ENCODE measurements at places on chromosomes 11 and 22.
A peak's percentile ranks its signal among the peaks of the same experiment; 100 is the strongest.

DNA sequence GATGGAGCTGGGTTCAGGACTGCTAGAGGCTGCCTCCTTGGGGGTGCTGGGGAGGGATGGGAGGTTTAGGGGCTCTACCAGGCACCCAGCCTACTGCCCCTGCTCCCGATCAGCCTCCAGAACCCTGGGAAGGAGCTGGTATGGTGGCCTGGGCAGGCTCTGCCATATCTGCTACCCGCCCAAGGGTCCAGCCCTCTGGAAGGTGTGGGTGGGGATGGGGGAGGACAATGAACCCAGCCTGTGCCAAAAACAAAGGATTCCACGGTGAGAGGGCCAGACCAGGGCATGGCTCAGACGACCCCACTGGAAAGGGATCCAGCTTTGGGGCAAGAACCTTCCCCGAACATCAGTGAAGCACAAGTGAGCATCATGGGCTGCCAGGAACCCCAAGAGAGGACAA, 3.0 kb downstream of the CASTOR1 start:
- DNase-seq = no peak

- no peak for DNase-seq
Observed at GRCh38 chr11:78039391-78039918, 16.4 kb upstream of the KCTD14 start.

DNA sequence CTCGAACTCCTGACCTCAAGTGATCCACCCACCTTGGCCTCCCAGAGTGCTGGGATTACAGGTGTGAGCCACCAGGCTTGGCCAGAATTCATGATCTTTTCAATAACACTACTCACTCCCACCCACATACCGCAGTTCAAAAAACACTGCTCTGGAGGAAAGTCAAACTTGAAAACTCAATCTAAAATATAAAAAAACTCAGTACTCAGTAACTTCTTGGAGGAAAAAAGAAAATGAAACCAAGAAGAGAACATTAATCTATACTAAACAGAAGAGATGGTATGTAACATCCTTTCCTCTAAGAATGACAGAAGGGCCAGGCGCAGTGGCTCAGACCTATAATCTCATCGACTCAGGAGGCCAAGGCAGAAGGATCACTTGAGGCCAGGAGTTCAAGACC, 58.3 kb downstream of the MRTFA start:
- no peak for DNase-seq

GRCh38 chr11:104151404-104152204, 12.3 kb downstream of the PDGFD start:
- no peak for DNase-seq

GRCh38 chr11:30471244-30471643, 114.9 kb downstream of the MPPED2 start:
- no peak for DNase-seq

DNA sequence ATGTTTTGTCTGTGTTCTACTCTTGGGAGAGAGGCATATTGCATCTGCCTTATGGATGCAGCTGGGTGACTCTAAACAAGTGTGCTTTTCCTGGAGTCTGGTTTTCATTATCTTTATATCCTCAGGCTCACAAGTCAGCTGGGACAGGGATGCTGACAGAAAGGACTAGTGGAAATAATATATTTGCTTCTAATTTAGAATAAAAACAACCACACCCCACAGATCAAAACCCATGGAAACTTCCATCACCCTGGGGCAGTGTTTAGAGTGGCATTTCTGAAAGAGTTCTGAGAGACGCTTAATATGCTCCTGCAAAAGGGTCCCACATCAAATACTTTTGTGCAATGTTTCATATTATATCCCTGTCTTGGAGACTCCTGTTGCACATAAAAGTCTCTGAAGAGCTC, 20.8 kb downstream of the KCNE3 start:
- no peak for DNase-seq

GRCh38 chr11:20249796-20250195, 89.5 kb upstream of the DBX1 start:
- no peak for DNase-seq

DNA sequence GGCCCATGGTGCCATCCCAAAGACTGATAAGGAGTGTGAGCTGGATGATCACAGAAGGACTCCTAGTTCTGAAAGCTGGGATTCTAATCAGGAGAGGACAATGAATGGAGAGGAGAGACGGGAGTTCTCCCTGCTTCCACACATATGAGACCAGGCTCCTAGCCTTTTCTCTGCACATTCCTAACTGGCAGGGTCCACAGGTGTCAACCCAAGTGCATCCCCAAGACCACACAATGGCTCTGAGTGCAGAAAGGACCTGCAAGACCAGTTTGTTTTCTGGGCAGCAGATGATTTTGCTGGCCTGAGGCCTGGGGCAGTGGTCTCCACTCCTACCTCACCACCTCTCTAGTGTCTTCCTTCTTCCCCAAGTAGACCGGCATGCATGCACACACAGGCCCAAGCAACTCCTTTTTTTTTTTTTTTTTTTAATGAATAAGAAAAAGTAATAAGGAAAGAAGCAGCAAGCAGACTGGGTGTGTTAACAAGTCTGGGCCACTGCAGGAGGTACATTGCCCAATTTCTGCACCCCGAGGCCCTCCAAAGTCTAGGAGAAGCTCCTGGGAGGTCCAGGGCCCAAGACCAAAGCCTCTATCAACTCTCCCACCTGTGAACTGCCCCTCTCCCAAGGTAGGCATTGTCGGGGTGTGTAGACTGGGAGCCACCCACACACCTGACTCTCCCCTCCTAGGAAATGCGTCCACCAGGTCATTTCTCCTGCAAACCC, 1.2 kb upstream of the TSKU start:
- no peak for DNase-seq

GRCh38 chr11:113578715-113579250, 103.6 kb upstream of the DRD2 start:
- no peak for DNase-seq

- DNase-seq = no peak
Observed at GRCh38 chr11:46066335-46066734, 54.9 kb downstream of the PHF21A start.

GRCh38 chr22:49869845-49870712, 16.4 kb downstream of the ZBED4 start:
- no peak for DNase-seq

DNA sequence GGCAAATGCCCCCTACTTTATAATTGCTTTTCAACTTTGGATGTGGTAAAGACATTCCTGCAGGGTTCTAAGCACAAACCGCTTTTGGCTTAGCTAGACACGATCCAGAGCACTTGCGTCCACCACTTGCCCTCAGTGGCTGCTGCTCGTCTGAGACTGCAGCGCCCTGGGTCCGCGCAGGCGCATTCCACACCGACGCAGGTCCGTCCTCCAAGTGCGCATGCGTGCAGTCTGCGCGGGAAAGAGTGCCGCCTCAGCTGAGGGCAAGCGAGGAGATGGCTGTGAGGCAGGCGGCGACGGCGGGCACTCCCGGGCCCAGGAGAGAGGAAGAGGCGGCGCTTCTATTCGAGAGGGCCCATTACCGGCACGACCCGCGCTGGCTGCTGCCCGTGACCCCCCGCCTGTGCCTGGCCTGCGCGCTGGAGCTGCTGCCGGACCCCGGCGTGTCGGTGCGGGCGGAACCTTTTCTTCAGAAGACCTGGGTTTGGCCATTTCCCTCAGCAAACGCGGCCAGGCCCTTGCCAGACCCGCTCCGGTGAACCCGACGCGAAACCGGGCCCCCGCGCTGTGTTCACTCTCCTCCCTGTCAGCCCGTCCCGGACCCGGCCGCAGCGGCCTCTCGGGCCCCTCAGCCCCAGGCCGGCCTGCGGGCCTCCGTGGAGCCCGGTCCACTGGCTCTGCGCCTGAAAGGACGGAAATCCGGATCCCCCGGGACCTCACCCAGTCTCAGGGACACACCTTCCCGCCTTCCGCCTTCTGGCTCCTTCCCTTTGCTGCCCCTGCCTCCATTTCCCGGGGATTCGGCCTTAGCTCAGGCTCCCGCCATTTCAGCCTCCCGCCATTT, at the start of gene MEI1:
MEI1 (plus strand) TSS at position 240 of the 844 bp plus-strand sequence; CDS start at position 276, 36 bp downstream.
- peak; percentile 78 for DNase-seq

- DNase-seq = no peak
Observed at GRCh38 chr11:26286472-26287066, 45.4 kb upstream of the ANO3 start.

DNA sequence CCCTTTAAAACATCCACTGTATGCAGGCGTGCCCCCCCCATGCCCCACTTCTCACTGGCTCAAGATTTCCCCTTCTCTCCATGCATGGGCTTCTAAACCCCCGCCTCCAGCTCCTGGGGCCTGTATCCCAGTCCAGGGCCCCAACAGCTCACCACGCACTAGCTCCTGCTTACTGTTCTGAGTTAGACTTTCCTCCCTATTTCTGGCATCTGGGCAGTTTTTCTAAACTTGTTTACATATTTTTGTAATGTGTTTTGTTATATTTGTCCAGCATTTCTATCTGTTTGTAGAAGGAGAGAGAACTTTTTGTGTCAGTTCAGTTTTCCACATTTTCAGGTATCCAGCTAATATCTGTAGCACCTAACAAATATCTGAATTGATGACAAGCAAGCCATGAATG, 178.5 kb downstream of the SPON1 start:
- no peak for DNase-seq

DNA sequence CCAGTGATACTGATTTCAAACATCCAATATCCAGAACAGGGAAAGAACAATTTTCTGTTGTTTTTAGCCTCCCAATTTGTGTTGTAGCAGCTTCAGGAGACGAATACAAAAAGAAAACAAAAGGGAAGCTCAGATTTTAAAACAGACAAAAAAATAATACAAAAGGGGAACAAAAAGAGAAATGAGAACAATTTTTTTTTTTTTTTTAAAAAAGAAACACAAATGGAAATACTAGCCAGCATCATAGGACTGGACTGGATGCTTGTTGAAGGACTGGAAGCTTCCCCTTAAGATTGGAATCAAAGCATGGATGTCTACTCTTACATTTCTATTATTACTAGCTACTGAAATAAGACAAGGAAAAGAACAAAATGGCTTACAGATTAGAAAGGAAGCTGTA, 46.5 kb upstream of the SORL1 start:
- no peak for DNase-seq

DNA sequence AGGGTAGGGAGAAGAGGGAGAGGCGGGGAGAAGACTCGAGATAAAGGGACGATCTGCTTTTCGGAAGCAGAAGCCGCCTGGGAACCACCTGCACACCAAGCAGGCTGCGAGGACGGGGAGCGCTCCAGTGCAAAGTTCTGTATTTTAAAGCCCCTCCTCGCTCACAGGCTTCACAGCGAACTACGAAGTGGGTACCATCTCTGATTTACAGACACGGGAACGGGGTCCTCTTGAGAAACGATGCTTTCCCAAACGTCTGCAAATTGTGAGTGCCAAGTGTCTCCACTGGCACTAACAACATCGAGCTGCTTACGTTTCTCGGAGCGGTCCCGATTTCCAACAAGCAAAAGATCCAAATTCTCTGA, 700 bp upstream of the STX3 start:
- no peak for DNase-seq

GRCh38 chr22:20256551-20257211, 11.4 kb downstream of the RTN4R start:
- DNase-seq = no peak

DNA sequence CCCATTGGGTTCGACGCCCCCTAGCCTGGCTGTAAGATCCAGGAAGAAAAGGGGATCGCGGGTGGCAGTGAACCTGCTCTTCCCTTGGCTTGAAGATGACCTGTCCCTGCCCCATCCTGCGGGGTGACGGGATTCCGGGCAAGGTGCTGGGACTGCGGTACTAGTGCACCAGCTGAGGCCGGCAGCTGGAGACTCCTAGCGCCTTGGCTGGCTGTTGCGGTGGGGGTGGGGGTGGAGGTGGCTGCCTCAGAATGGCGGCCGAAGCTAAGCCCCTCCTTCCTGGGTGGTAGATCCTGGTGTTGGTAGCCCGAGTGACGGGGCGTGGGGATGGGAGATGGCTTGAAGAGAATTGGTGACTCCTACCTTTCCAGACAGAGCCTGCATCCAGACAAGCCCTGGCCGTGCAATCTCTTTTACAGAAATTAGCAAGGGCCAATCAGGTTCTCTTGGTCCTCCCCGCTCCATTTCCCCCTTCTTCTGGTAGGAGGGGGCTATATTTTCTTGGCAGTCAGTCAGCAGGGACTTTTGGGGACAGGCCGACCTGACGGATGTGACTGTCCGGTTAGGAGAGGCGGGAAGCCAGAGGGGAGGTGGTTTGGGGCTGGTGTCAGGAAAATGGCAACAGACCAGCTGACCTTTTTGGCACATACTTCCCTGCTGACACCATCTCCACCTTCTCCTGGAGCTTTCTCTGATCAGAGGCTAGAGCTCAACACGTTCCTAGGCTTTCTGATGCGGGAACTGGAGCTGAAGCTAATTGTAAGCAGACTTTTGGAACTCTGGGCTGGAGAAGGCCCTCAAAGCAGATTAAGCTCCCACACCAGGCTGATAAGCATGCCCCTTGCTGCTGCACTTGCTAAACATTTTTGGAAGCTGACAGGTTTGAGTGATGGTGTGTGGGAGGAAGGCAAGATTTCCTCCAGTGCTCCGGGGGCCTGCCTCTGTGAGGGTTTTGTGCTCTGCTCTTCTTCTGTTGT, 2.0 kb downstream of the NAV2 start:
- DNase-seq = no peak

DNA sequence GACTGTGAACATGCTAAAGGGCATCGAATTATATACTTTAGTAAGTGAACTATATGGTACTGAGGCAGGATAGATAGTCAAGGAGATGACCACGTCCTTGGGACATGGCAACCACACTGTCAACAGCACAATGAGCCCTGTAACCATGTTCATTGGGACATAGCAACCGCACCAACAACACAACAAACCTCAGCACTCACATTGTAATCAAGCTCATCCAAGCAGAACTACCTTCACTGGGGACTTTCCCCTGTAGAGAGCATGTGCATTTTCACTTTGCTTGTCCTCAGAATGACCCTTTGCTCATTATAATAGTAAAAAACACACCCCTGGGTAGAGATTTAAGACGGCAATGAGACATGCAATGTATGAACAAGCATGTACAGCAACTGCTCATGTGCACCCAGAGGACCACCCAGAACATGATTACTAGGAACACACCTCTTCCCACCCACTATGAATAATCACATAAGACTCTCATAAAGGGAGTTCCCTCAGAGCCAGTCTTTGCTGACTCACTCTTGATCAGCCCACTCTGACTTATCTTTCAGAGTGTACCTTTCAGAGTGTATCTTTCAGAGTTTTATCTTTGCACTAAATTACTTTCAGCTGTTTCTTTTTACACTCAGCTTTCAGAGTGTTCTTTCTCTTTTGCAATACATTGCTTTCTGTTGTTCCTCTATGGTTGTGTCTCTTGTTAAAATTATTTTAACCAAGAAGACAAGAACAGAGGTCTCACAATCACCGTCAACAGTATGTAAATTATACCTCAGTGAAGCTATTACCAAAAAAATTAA, 4.1 kb upstream of the PLAAT2 start:
- DNase-seq = no peak

DNA sequence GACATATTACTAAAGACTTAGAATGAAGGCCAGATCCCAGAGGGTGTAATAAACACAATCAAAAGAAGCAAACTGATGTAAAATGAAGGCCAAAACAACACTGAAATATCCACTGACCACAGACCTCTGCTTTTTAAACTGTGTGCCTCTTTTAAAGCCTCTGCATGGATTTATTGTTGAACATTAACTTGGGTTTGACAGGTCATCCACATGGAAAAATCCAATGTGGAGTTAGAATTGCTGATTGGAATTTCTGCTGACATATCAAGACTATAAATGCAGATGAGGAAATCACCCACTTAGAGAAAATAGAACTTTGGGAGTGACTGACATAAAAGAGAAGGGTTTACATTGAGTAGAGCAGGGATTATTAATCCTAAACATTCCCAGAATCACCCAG, 853.9 kb upstream of the RAG2 start:
- no peak for DNase-seq

GRCh38 chr11:120918257-120918656, 105.6 kb upstream of the TBCEL start:
- no peak for DNase-seq

Measured in activated CD8-positive, alpha-beta memory T cell treated with anti-CD3 and anti-CD28 coated beads for 1 hour (primary cell).